Thoracic aorta endothelial cell (primary cell): ENCODE measurements at places on chromosomes 6 and 20. TPM values are rescaled to one million over a fixed set of nuclear protein-coding genes. Genes with fewer than 3 reads are reported as not detected.

The PRSS35 gene
- total RNA-seq: 0.07 and 0.27 TPM in 2 replicates

The UBD gene
- total RNA-seq: 0.14 TPM in 1 of 2 replicates, not detected in the other

The PCIF1 gene
- total RNA-seq: 12.2 and 15.7 TPM in 2 replicates

The RAB32 gene
- total RNA-seq: 103 and 122 TPM in 2 replicates

The TNFRSF6B gene
- total RNA-seq: 13.2 and 15.5 TPM in 2 replicates
